ENCODE measurements at places on chromosomes 2 and 18.

- DNase-seq: no peak
Observed at GRCh38 chr2:111975819-111976218, 77.4 kb downstream of the MERTK start.

GRCh38 chr2:54085069-54085468 lies 30.3 kb upstream of the ACYP2 start:
- DNase-seq: no peak

GRCh38 chr2:61707984-61708852 lies 145.6 kb downstream of the FAM161A start:
- no peak for DNase-seq

DNA sequence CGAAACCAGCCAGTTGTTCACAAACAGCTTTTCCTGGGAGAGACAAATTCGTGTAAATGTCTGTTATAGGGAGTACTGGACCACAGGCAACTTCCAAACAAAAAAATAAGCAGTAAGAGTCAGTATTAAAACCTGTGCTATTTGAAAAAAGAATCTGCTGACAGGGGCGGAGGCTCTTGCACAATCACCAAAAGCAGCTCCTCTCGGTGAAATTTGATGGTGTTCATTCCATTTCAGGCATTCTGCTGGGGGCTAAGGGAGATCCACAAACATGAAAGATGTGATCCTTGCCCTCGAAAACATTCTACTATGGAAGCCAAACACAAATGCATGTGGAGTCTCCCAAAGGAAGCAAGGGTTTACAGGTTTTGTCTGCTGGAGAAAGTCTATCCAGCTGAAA lies 45.0 kb downstream of the TFCP2L1 start:
- no peak for DNase-seq

DNA sequence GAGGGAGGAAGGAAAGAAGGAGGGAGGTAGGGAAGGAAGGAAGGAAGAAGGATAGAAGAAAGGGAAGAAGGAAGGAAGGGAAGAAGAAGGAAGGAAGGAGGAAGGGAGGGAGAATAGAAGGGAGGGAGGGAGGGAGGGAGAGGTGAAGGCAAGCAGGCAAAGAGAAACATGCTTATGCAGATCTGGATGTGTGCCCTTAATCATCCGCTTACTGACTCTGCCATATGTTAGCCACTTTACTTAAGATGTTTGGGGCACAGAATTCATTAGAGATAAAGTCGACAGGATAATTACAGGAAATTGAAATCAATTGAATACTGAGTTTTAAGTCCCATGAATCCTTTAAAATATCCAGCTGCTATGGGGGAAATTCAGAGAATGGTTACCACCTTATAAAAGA lies 334.2 kb downstream of the GRB14 start:
- DNase-seq: no peak
